ENCODE measurements at places on chromosomes 3 and 15.

GRCh38 chr3:128492671-128493569 lies at the start of gene GATA2:
TSS of gene GATA2 (minus strand) at chr3:128493201. CDS start at chr3:128487031, 6,170 bp downstream.
- no peak for DNase-seq

- no peak for DNase-seq
Observed at GRCh38 chr3:65914032-65914739, 124.5 kb downstream of the MAGI1 start.

GRCh38 chr15:47299846-47300434 lies 417.4 kb upstream of the SEMA6D start:
- no peak for DNase-seq

DNA sequence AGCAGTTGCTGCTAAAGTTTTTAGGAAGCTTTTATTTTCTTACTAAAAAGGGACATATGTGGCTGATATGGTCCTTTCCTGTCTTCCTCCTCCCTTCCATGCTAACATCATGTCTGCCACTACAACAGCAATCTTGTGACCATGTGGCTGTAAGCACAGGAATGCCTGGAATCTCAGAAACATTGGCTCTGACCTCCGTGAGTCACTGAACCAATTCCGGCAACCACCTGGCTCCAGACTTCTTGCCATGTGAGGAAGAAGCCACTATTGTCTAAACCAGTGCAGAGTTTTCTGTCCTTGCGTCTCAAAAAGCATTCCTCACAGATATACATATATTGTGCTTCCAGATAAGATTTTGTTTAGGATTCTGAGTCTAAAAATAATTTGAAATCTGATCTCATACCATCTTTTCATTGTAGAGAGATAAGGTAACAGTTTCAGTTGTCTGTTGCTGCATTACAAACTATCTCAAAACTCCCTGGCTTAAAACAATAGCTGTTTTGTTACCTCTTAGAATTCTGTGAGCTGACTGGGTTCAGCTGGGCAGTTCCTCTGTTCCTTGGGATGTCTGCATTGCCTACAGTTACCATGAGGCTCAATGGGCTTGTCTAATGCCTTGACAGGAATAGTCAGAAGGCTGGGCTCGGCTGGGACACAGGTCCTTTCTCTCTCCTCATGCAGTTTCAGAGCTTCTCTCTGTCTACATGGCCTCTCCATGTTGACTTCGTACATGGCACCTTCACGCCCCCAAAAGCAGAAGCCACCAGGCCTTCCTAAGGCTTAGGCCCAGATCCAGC lies 77.3 kb upstream of the MAGI1 start:
- peak; percentile 17 for DNase-seq

- DNase-seq = no peak
Observed at GRCh38 chr3:179175358-179175757, 27.2 kb downstream of the PIK3CA start.

- no peak for DNase-seq
Observed at GRCh38 chr15:66128116-66128680, 125.4 kb downstream of the MEGF11 start.

GRCh38 chr3:66456711-66457173 lies 44.1 kb downstream of the LRIG1 start:
- DNase-seq = no peak

- peak; percentile 62 for DNase-seq
Observed at GRCh38 chr15:39976291-39977274, 42.7 kb downstream of the EIF2AK4 start.

DNA sequence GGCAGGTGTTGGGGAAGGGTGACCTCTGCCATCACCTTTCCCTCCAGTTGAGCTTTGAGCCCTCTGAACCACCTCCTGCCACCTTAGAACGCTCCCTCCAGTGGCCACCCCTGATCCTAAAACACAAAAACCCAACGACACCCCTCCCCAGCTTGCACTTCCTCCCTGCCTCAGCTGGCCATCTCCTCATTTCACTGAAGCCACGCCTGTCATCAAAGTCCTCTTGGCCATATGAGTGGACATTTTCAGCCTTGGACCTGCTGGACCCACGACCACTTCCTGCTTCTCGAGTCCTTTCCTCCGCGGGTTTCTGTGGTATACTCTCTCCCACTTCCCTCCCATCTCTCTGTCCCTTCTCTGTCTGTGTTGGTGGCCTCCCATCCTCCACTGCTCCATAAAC lies 48.5 kb upstream of the NR2C2 start:
- no peak for DNase-seq

DNA sequence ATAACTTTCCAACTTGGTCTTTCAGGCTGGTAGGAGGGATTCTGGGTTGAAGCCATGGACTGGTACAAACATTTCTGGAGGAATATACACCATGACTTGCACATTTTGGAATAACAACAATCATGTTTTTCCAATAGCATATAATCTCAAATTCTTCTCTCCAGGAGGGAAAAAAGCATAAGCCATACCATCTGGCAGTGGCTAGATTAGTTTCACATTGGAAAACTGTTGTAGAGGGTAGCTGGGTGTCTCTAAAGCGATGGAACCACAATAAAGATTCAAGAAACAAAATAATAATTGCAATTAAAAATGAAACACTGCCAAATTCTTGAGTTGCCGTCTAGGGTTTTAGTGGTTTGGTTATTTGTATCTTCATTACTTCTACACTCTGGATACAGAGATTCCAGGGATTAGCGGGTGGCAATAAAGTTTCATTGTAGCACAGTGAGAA lies 278.5 kb upstream of the RASGRP1 start:
- DNase-seq = no peak

Measured in hindlimb muscle (tissue), 1 donor.